ENCODE measurements at places on chromosomes 3 and 15.
A peak's percentile ranks its signal among the peaks of the same experiment; 100 is the strongest.

DNA sequence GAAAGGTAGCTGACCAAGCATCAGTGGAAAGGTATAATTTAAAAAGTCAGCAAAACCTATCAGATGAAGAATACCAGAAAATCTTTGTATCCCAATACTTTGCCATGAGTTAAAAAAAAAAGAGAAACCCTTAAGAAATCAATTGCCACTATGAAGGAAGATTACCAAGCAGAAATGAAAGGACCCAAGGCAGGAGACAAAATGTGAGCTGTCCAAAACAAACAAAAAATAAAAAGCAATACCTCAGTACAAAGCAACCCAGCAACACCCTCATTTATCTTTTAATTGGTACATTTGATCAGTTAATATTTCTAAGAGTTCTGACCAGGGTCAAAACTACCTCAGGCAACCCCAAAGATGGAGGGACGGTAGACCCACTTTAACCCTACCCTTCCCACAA is 65.3 kb downstream of the MOBP start:
- DNase-seq = no peak

DNA sequence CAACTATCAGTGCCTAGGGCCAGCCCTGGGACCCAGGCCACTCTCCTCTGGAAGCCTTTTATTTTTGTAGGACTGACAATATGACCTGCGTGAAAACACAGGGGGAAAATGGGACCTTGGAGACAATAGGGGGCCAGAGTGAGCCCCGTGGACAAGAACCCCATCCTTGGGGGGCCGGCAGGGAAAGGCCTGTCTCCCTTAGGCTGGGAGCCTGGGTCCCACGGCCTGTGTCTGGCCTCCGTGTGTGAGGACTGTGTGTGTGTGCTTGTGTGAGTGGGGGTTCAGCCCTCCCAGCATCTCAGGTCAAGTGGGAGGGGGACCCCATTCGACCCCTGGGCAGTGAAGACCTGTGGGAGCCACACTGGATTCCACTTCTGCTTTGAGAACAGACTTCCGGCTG is 53.3 kb downstream of the EXOG start:
- DNase-seq = no peak

GRCh38 chr3:152069871-152070270 is 196.4 kb downstream of the SUCNR1 start:
- no peak for DNase-seq

GRCh38 chr15:80828796-80829195 is 49.6 kb downstream of the CEMIP start:
- no peak for DNase-seq

DNA sequence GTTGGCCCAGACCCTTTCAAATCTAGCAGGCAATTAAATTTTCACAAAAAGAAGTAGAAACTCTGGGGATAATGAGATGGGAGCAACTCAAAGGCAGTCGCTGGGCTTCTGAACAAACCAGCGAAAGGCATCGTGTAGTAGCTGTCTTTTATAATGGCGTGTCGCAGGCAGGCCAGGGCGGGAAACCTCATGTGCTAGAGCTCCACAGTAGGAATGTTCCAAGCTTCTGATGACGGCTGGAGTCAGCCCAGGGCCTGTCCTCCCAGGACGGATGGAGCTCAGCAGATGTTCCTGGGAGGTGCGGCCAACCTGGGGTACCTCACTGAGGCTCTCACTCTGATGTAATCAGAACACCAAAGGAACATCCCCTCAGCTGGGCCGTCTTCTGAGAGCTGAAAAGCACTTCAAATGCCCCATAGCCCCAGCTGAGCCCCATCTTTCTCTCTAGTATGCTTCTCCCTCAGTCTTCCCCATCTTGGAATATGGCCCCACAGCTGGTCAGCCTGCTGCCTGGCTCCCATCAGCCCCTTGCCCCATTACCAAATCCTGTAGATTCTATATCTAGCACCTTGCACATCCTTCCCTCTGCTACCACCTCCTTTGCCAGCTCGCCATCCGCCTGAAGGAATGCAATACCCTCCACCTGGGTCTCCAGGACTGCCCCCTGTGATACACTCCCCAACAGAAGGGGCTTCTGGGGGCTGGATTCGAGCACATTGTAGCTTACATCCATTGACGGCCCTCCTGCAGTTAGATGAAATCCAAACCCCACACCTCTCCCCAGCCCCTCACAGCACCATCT is 54.9 kb upstream of the ATP2B2 start:
- DNase-seq = no peak

- DNase-seq = no peak
These were observed 26.0 kb downstream of the SORD start for GRCh38 chr15:45048794-45049631.

- DNase-seq = no peak
These were observed 10.1 kb downstream of the CEP63 start for GRCh38 chr3:134495980-134496379.

- DNase-seq = no peak
These were observed 800.3 kb downstream of the TUSC7 start for GRCh38 chr3:117509858-117510257.

DNA sequence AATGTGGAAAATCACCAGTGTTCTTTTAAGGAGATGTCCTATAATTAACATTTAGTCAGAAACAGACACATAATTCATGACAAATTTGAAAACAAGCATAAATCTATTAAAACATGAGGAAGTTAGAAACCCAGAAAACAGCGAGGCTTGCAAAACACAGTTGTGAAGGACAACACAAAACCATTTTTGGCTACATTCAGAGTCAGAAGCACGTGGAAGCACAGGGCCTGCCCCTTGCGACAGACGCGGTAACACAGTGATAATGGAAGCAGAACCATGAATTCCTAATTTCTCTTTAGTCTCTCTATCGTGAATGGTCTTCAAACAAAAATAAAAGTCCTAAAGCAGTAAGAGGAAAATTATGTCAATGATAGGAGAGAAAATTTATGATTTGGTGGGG is 12.2 kb downstream of the NCEH1 start:
- DNase-seq = no peak

- no peak for DNase-seq
These were observed 48.1 kb upstream of the NPAP1 start for GRCh38 chr15:24627443-24627842.

- no peak for DNase-seq
These were observed 76.7 kb upstream of the DCBLD2 start for GRCh38 chr3:98978068-98978811.

DNA sequence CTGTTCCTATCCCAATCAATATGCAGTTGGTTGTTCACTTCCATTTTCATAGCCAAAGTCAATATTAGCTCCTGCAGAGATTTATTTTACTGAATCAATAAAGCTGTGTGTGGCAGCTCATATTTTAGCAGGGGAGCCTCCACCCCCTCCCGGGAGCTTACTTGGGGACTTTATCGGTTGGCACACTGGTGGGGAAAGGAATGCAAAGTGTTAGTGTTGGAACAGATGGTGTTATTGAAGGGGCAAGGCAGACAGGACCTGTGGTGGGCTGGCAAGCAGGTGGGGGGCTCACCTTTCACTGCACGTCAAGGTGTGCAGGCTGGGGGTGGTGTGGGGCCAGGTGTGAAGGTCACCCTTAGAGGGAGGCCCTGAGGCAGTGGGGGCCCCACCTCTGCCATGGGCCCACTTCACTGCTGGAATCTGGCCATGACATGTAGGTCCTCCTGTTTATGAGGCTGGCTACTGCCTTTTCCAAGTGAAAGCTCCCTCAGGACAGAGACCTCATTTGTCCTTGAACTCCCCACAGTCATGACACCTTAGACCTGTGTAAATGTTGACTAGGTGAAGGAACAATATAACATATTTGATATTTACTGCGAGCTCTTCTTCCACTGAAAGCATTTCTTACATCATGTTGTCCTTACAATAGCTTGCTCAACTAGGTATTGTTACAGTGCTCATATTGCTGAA is 44.0 kb upstream of the SEC22A start:
- DNase-seq = no peak

- peak; percentile 90 for DNase-seq
These were observed 24.1 kb downstream of the SHC4 start for GRCh38 chr15:48939648-48940047.

DNA sequence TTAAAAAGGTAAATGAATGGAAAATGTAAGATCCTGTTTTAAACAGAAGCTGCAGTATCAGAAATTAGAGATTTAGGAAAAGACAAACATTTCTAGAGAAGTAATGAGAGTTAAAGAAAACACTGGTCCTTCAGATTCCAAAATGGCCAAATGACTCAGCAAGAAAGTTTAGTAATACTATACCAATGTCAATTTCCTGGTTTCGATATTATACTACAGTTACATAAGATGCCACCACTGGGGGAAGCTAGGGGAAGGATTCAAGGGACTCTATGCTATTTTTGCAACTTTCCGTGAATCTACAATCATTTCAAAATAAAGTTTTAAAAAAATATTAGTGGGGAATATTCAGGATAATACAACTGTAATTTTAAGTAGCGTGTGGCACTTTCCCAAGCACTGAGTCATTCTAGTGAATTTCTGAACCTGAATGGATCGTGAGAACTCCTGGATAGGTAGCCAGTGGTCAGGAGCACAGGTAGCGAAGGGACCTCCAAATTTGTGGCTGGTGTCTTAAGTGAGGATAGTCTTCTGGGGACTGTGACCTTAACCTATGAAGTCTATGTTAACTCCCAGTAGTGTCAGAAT is 37.6 kb downstream of the TMCC1 start:
- peak; percentile 24 for DNase-seq

DNA sequence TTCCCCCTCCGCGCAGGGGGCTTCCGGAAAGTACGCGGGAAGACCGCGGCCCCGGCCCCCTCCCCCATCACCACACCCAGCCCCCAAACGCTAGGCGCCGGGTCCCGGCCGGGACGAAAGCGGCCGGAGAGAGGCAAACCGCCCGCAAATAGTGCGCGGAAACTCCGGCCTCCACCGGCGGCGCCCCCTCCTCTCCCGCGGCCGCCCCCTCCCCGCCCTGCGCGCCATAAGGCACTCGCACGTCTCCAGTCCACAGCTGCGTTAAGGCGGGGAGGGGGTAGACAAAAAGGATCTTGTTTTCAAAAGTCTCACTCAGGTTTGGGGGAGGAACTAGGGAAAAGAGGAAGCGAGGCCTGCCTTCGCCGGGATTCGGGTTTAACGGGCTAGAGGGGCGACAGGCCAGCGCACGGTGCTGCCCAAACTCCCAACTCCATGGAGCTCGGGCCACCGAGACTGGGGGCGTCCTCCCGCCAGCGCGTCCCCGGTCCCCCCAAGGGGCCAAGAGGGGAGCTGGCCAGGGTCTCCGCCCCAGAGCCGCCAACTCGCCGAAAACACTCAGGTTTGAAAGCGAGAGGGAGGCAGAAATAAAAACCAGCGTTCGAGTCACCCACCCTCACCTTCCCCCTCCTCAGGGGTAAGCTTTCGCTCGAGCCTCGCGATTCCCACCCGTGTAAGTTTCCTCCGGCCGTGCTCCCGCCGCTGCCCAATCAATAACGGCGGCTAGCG is 1.8 kb downstream of the ANP32A start:
- no peak for DNase-seq

DNA sequence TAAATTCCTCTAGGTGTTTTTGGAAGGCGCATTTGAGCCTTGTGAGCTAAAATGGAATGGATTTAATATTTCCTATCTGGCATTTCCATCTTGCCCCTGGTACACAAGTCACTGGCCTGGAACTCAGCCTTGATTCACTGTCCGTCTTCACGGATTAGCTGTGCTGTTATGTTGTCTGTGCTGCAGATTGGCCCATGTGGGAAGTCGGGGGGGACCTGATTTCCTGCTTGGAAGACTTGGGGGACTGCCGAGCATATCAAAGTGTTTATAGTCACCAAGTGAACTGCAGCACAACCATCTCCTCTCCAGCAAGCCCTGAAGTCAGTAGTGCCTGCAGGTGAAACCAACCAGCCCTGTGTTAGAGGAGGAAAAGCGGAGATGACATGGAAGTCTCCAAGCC is 12.2 kb downstream of the GHRL start:
- no peak for DNase-seq

GRCh38 chr3:156148946-156149381 is 28.6 kb downstream of the KCNAB1 start:
- no peak for DNase-seq

- DNase-seq = no peak
These were observed 5.3 kb downstream of the PLSCR2 start for GRCh38 chr3:146464005-146464595.

- DNase-seq = peak; percentile 31
These were observed 16.5 kb downstream of the GSK3B start for GRCh38 chr3:120077731-120078130.

DNA sequence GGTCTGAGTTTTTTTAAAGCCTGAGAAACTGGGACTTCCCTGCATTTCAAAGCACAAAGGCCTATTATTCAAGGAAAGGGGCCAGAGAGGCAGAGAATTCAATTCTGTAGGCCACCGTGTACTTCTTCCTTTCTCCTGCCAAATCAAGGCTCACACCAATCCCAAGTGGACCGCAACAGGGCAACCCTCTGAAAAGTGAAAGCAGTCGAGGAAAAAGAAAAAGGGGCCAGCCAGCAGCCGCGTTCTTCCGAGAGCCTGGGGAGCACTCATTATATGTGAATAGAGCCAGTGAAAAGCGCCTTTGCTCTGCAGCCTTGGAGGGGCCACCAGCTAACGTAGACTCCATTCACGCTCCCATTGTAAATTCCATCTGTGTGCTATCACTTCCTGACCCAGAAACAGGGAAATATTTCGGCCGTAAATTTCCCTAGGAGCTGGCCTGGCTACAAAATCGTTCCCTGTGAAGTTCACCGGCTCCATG is 45.9 kb upstream of the THUMPD3 start:
- DNase-seq = no peak
